ENCODE measurements at places on chromosomes 6 and 20.

DNA sequence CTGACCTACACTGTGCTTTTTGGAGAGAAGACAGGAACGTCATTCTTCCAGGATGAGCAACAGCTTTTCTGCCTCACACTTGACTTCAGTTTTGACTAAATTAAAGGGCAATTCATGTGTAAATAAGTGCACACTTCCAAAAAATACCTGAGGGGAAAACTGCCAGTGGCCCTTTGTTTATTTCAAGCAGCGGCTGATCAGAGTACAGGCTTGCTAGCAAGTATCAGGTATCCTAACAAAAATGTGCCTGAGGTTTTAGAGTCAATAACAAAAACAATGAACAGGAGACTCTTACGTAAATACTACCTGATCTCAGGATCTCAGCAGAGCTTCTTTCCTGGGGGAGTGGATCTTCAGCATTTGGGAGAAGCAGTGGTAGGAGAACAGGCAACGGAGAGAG lies 12.4 kb downstream of the LY86 start:
- H3K36me3 ChIP-seq = peaks cover 9% of the 10 kb centered on the region
- H3K4me1 ChIP-seq = peaks cover 23% of the 10 kb centered on the region
- DNase-seq = no peak
- no peak overlapping the region for H3K27ac ChIP-seq

DNA sequence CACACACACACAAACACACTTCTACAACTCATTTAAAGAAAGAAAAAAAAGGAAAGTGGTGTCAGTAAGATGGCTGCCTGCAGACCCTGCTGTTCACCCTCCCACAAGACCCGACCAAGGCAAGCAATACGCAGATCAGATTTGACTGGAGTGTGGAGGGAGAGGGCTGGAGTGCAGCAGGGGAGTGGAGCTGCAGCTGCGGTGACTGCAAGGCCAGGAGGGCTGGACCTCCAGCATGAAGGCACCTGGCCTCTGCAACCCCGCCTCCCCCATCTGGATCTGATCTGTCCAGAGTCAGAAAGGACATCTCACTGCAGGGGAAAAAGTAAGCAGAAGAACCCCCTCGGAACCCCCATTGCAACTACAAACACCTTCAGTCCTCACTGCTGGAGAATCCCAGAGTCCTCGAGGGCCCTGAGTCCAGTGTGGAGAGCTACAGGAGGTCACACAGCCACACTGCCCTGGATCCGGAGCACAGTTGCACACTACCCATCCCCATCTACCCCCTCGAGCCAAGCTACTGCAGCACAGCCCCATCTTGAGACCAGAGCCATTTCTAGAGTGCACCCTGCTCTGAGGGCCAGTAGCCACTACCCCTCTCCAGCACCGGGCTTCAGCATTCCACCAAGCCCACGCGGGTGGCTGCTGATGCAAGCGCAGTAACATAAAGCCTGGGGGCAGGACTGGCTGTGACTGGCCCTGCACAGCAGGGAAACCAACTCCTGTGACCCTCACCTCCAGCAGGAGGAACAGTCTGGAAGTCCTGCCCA lies 41.9 kb upstream of the SRSF6 start:
- peaks cover 3% of the 10 kb centered on the region for H3K27me3 ChIP-seq
- H3K36me3 ChIP-seq = peaks cover 23% of the 10 kb centered on the region
- DNase-seq = no peak
- no peak overlapping the region for H3K27ac ChIP-seq
- no peak overlapping the region for H3K4me3 ChIP-seq

DNA sequence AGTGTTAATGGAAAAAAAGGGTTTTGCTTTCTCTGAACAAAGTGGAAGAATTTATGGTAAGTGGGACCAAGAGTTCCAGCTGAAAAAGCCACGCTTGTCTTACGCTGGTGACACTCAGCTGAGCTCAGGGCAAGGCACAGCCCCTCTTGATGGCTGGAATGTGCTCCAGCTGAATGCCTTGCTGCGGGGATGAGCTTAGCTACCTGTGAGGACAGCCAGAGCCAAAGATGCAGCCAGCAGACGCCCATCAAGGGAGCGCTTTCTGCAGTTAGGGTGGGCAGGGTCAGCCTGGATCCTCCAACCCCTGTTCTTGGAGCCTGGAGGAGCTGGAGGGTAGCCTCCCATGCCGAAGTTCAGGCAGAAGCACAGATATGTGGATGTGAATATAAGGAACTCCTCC lies 191.4 kb downstream of the SCP2D1 start:
- H3K27me3 ChIP-seq = peaks cover 6% of the 10 kb centered on the region
- no peaks in the 10 kb centered on the region for H3K4me1 ChIP-seq
- no peak for DNase-seq
- no peak overlapping the region for H3K27ac ChIP-seq
- H3K4me3 ChIP-seq = no peak overlapping the region
- no peaks in the 10 kb centered on the region for H3K36me3 ChIP-seq

DNA sequence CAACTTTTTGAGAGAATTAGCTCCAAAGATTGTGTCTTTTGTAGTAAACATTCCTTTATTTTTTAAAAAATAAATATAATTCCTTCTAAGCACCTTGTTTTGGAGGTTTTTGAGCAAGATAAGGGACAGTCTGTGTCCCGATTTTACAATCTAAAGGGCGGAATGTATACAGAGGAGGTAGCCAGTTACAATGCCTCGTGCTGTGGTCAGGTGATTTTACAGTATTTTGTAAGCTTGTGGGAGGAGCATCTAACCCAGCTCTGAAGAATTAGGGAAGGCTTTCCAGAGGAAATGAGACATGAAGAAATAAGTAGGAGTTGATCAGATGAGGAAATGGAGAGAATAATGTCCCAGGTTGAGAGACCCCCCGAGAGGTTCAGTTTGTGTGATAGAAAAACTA lies 1.3 kb downstream of the HINT3 start:
- H3K27me3 ChIP-seq = peaks cover 7% of the 10 kb centered on the region
- H3K27ac ChIP-seq = no peak overlapping the region
- H3K4me1 ChIP-seq = peaks cover 4% of the 10 kb centered on the region
- H3K36me3 ChIP-seq = no peaks in the 10 kb centered on the region
- DNase-seq = no peak

- H3K4me1 ChIP-seq = peaks cover 32% of the 10 kb centered on the region
- H3K27me3 ChIP-seq = no peaks in the 10 kb centered on the region
- H3K27ac ChIP-seq = no peak overlapping the region
- H3K4me3 ChIP-seq = no peak overlapping the region
- H3K36me3 ChIP-seq = peaks cover 3% of the 10 kb centered on the region
Observed at GRCh38 chr20:24022621-24023180, 34.1 kb upstream of the GGTLC1 start.

Data from activated T-cell treated with anti-CD3 and anti-CD28 coated beads, Interleukin-2, amount 50 U/mL, for 72 hours (primary cell).